ENCODE measurements at places on chromosomes 5 and 9. TPM values are rescaled to one million over a fixed set of nuclear protein-coding genes. Genes with fewer than 3 reads are reported as not detected.

ARL10 gene
- 0.02 TPM for polyA plus RNA-seq

DNA sequence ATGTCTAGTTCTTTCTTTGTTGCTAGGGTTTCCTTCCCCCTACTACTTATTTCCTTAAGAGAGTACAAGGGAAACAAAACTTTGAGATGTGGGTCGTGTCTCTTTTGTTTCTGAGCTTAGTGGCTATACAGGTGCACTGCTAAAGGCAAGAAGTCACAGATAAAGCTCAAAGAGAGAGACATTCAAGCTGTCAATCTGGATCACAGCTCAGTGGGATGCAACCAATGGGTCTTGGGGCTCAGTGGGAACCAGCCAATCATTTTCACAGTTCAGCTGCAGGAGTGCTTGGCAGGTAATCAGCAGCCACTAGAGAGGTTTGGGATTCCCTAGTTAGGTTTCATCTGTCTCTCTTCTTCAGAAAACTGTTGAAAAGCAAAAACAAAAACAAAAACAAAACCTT lies 135.4 kb upstream of the SGCD start:
- no peak for DNase-seq

GRCh38 chr5:118687661-118688621 lies 300.4 kb downstream of the DTWD2 start:
- DNase-seq, result no peak

DNA sequence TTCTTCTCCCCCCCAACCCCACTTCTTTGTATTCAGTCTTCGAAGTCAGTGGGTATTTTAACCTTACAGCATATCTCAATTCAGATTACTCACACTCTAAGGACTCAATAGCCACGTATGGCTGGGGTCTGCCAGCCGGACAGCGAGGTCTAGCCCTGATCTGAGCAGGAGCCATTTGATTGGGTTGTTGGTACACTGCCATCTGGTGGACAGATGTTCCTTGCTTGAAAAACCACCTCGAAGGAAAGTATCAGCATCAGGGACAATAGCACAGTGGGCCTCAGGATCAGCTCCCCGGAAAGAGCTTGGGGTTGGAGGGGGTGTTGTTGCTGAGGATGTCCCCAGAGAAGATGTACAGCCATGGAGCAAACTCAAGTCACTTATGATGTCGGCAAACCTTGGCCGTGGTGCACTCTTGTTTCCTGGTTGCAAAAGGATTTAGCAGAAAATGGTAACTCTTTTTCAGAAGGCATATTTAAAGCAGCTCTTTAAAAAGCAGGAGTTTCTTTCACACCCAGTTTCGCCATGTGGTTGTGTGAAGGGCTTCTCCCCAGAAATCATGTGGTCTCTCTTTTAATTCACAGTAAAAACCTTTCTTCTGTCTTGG lies 31.7 kb upstream of the KCNMB1 start:
- peak; percentile 46 for DNase-seq

GRCh38 chr5:137245438-137245837 lies 253.7 kb downstream of the SPOCK1 start:
- DNase-seq, result no peak

MYOT gene
- polyA plus RNA-seq, result 0.59 TPM

- no peak for DNase-seq
Observed at GRCh38 chr9:5263351-5264218, 32.4 kb downstream of the INSL4 start.

DNA sequence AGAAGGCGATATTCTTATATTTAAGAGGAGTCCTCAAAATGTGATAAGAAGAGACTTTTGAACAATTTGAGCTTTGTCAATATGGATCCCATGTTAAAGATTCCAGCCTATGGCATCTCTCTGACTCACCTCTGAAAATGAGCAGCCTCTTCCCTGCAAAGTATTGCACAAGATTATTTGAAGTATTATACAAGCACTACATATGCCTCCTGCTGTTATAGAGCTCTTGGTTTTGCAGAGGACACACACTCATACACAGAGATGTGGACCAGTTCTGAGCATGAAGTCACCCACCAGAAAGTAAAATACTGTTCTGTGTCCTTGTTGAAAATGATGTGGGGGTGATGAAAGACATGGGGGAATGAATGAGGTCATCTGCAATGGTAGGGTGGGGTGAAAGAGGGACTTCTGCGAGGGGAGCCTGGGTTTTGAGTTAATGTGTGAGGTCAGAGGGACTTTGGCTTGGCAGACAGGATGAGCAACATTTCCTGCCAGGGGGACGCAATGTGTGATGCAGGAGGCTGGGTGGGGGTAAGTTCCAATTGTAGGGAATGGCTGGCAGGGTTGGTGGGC lies 25.8 kb downstream of the FBXL7 start:
- no peak for DNase-seq
